ENCODE measurements at places on chromosomes 11 and 22.

DNA sequence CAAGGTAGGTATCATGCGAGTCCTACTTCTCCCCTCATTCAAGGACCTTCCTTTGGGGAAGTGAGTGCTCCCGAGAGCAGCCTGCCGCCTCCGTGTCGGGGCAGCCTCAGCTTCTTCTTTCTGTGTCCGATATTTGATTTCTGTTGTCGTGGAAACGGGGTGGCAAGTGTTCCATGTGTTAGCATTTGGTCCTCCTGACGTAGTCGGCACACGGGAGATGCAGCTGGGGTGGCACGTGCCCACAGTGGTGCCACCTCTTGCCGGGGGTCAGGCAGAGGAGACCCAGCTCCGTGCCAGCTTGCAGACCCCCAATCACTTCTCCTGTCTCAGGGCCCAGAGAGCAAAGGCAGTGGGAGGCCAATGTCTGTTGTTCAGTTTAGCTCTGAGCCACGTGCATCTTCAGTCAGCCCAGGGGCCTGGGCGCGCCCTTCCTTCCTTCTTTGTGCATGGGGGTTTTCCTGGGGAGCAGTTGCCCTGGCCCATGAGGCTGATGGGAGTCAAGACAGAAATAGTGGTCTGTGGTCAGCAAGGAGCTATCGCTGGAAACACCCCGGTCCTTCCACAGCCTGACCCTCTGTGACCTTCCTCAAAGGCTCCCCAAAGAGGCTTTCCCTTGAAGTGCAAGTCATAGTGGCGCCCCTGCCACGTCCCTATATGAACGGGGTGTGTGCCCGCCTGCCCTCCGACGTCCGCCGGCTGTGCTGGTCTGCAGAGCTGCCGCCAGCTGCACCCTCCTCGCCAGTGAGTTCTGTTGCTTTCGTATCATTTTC, 44.5 kb downstream of the PARVB start:
- no peak for DNase-seq

DNA sequence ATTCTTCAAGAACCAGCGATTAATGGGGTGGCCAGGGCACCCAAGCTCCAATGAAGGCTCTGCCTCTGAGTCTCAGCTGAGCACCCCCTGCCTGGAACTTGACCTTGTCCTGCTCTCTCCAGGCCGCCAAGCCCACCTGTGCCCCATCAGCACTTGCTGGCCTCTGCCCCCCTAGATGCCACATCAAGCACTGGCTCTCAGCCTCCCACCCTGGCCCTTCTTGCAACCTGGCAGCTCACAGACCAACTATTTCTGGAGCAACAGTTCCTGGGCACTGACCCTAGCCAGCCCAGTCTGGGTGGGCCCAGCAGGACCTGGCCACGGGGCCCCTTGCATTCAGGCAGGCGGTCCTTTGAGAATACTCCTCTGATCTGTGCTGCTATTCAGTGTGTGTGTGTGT, 98.8 kb upstream of the PITPNB start:
- DNase-seq, result peak; percentile 49

GRCh38 chr11:13837286-13837685, 125.2 kb upstream of the SPON1 start:
- no peak for DNase-seq

- no peak for DNase-seq
These were observed 50.2 kb downstream of the PHF21A start for GRCh38 chr11:46071091-46071490.

DNA sequence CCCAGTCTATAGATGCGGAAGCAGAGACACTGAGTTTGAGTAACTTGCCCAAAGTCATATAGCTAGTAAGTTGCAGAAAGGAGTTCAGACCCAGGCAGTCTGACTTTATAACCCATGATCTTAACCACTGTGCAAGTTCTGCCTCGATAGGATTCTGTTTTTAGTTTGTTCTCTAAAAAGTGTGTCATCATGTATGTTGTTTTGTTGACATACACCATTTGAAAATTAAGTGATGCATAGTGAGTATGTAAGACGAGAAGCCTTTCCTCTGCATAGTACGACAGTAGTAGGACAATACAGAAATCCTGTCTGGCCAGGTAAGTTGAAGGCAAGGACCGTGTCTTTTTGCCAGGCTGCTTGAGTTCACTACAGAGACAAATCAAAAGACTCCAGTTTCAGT, 3.3 kb downstream of the ZC3H12C start:
- DNase-seq, result no peak

DNA sequence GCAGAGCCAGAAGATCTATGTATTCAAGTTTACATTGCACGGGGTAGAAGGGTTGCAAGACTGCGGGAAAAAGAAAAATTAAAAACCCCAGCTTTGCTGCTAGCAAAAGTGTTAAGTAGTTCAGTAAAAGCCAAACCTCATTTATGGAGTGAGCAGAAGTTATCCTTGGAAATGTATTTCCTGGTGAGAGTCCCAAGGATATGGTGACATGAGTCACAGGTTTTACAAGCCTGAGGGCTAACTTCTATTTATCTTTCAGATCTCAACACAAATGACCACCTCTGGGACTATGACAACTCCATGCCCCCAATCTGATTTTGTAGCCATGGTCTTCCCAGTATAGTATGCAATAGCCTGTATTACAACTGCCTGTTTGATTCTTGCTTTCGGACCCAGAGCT, 26.1 kb downstream of the ABTB2 start:
- no peak for DNase-seq

- DNase-seq, result no peak
These were observed 184.4 kb downstream of the CEP164 start for GRCh38 chr11:117511931-117512539.

GRCh38 chr11:46118702-46119351, 2.4 kb downstream of the PHF21A start:
- DNase-seq, result no peak

DNA sequence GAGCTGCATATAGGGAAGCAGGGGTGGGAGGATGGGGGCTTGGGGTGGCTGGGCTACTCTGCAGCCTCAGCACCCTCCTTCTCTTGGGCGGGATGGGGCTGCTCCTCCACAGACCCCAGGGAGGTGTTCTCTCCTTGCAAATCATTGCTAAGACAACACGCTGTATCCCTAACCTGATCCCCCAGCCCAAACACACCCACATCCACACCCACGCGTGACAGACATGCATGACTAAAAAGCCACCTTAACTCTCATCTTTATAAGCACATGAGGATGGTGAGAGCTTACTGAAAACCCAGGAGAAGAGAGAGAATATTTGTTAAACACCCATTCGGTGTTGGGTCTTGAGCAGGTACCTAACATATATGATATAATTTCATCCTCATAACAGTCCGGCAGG, 39.9 kb upstream of the EIF3D start:
- DNase-seq, result no peak

DNA sequence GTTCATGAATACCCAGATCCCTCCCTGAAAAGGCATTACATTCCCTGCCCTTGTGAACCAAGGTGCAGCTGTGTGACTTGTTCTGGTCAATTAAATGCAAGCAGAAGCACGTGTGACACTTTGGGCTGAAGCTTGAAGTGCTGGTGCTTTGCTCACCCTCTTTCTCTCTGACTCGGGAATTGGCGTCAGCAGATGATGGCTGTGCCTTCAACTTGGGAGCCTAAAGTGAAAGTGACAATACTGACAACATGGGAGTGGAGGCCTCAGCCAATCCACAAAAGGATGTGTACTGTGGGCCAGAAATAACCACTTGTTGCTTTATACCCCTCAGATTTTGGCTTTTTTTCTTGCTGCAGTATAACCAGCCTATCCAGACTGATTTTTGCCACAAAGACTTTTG, 148.3 kb upstream of the THY1 start:
- DNase-seq, result no peak

DNA sequence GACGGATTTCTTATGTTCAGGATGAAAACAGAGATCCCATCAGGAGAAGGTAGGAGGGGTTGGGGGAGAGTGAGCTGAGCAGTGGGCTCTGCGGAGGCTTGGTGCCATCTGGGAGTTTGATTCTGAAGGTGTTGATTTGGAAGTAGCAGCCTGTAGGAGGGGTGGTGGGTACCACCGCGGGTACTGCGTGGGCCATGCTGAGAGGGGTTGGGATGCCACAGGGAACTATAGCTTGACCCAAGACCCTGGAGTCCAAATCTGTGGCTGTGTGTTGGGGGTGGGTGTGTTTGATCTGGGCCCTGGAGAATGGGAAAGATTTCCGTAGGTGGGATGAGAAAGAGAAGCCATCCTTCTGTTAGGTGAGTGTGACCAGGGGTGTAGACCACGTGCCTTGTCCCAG, 5.0 kb downstream of the INCENP start:
- DNase-seq, result peak; percentile 31

GRCh38 chr11:15180212-15180792, 65.6 kb downstream of the INSC start:
- DNase-seq, result no peak

- DNase-seq, result no peak
These were observed at the start of gene ARRB1 for GRCh38 chr11:75351541-75351790. ARRB1 (minus strand) TSS chr11:75351661; CDS start chr11:75351607, 54 bp downstream.

DNA sequence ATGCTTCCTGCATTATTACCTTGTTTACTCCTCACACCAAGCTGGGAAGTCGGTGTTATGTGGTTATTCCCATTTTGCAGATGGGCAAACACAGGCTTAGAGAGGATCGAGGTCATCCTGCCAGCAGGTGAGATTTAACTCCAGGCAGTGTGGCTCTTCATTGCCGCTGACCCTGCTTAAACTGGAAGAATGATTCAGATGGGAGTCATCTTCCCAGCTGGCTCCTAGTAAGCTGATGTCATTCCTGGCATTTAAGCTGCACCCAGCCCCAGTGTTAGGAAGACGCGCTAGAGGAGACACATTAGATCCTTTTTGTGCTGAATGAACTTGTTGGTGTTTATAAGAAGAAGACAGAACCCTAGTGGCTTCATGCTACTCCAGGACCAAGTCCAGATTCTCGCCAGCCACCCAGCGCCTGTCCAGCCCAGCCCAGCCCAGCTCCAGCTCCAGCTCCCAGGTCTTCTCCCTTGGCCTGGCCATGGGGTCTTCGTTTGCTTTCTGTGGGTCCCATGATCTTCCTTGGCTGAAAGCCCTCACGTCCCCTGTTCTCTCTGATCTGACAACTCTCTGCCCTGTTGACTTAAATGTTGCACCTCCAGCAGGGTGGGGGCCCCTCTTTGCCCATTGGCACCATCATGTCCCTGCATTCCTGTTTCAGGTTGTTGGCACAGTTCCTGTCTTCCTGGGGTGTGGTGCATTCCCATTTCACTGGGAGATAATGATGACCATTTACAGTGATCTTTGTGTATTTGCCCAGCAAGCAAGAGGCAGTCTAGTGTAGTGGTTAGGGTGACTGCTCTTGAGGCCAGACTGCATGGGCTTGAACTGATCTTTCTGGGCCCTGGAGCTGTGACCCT, 13.6 kb downstream of the PARVB start:
- DNase-seq, result no peak

DNA sequence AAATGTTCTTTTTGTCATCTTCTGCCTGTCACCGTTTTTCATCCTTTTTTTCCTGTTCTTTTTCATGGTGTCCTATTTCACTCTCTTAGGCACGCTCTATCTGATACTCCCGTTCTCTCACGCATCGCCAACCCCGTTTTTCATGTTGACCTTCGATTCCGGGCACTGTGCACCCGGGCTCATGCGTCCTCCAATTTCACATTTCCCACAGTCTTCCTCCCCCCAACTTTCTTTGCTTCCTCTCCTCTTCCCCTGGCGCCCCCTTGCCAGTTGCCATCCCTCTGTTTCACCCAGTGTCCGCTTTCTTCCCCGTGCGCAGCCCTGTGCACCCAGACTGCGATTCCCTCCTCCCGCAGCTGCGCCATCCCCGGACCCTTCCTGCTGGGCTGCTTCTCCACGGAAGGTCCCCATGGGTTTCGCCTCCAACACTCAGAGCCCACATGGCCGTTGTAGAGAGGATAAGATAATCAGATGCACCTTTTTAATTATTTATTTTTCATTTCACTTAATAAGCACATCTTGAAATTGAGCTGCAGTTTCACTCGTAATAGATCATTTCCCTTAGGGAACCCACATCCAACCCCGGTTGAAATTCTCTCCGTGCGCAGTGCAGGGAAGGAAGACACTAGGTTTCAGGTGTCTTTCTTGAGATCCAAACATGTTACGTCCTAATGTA, 791.1 kb downstream of the NTM start:
- DNase-seq, result no peak

- no peak for DNase-seq
These were observed 258.3 kb upstream of the ANO3 start for GRCh38 chr11:26073646-26074045.

GRCh38 chr22:38796262-38796957, 2.5 kb upstream of the DNAL4 start:
- no peak for DNase-seq

GRCh38 chr22:27336151-27337090, 465.1 kb downstream of the MN1 start:
- no peak for DNase-seq

GRCh38 chr11:996681-997080, 39.8 kb downstream of the MUC6 start:
- no peak for DNase-seq

- peak; percentile 87 for DNase-seq
These were observed at the start of gene MICAL3 for GRCh38 chr22:18024276-18024939. MICAL3 (minus strand) TSS chr22:18024561; CDS start chr22:17906812, 117,749 bp downstream.

DNA sequence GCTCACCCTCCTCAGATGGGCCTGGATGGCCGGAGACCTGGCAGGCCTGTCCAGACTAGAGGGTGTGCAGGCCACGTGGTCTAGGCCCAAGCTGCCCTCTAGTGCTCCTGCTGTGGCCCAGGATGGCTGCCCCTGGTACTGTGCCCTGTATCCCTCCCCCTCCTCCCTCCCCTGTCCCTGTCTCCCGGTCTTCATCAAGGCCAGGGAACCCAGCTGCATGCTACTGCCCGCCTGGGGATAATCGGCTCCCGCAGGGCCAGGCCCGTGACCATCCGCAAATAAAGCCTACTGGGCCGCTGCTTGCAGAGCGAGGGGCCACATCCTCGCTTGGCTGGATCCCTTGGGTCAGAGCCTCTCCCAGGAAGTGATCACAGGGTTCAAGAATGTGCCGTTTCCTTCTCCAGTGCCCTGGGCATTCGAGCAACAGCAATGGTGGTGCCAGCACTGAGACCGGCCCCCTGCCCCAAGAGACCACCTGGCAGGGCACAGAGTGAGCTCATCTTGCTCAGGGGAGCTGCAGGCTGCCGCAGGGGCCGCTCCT, 51.1 kb downstream of the WNT7B start:
- DNase-seq, result no peak

GRCh38 chr11:22466351-22466750, 128.2 kb downstream of the SLC17A6 start:
- no peak for DNase-seq

- DNase-seq, result no peak
These were observed 99.8 kb upstream of the ALX4 start for GRCh38 chr11:44409558-44410236.

- DNase-seq, result no peak
These were observed 26.8 kb downstream of the CLDN25 start for GRCh38 chr11:113806406-113806805.
